Right lung (tissue), 10 donors: ENCODE measurements at places on chromosomes 6 and 20.

DNA sequence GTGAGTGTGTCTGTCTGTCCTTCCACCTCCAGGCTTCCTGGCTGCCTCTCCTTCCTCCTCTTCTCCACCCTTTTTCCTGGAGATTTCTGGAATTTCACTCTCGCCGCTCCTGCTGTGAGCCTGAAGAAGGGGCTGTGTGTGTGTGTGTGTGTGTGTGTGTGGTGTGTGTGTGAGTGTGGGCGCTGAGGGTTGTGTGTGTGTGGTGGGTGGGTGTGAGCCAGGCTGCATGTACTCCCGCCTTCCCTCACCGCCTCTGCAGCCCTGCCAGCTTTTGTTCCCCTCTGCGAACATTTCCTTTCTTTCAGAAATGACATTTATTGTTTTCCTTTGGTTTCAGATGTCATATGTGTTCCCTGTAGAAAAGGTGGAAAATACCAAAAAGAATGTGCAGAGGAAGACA is 76.0 kb downstream of the SRC start:
- DNase-seq = no peak

DNA sequence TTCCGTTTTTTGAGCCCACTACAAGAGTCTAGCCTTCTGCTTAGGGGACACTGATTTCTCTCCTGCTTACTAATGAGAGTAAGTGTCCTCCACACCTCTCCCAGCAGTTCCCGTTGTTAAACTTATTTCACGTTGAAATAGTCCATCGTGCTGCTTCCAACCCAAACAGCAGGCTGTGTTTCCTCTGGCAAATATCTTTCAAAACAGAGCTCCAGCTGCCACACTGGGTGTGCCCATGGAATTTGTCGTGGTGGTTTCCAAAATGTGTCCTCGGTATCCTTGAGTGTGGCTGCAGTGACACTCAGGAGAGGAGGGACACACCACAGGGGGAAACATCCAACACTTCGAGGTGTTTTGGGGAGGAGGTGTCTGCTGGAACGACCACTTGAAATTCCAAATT is 176.5 kb upstream of the RALGAPA2 start:
- DNase-seq = no peak

DNA sequence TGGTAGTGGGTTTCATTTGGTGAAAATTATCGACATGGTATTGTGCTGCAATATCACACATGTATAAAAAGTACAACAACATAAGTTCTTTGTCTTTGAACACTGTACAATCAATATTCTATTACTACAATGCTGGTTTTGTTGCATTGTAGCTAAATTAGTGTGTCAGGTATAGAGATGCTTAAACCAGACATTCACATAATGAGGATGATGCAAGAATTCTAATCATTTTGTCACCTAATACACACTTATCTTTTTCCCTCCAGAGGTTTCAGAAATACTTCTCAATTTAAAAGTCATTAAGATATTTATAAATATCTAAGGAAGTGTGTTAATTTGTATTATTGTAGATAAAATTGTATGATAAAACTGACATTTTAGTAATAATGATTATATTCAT is 174.8 kb upstream of the MAN1A1 start:
- no peak for DNase-seq

- DNase-seq = no peak
Observed at GRCh38 chr6:65501045-65501444, 206.0 kb downstream of the EYS start.

DNA sequence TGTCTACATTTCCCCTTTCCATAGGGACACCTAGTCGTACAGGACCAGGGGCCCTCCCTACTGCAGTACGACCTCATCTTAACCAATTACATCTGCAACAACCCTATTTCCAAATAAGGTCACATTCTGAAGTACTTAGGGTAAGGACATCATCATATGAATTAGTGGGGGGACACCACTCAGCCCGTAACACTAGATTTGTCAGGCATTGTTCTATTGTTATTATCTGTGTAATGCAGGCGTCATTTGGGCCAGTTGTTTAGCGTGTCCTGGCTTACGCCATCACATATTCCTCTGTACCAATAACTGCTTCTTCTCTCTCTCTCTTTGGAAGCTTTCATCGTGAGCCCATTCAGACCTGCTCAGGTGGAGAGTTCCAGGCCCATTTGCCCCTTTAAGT is 89.3 kb downstream of the CAP2 start:
- no peak for DNase-seq

DNA sequence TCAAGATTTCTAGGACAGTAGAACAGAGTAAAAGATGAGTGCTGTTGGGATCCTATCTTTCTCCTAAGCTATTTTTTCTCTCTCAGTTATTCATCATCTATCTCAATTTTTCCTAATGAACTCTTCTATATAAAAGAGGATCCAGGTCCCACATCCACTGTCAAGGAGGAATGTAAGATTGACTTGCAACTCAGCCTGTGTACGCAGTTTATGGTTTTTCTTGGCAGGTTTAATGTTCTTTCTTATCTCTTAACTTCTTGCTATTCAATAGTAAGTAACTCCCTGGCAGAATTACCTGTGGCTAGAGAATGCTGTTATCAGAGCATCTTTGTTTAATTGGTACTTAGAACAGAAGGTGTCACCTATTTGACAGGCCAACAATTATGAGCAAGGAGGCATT is 60.8 kb downstream of the SLC16A10 start:
- DNase-seq = no peak

DNA sequence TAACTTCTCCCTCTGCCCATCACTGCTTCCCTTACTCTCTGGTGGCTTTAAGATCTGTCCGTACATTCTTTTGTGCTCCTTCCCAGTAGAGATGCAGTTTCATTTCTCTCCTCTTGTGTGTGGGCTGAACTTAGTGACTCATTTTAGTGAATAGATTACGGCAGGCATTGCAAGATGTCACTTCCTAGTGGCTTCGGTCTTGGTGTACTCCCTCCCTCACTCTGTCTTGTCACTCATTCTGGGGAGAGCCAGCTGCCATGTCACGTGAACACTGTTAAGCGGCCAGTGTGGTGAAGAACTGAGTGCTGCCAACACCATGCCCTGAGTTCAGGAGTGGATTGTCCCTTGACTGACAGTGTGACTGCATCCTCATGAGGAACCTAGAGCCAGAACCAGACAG is 115.9 kb downstream of the OTOR start:
- no peak for DNase-seq

GRCh38 chr6:22115559-22115958 is 181.3 kb downstream of the PRL start:
- DNase-seq = no peak

- DNase-seq = no peak
Observed at GRCh38 chr6:15096894-15097837, 148.7 kb upstream of the JARID2 start.

GRCh38 chr20:62305765-62306413 is 3.1 kb downstream of the ADRM1 start:
- DNase-seq = no peak

DNA sequence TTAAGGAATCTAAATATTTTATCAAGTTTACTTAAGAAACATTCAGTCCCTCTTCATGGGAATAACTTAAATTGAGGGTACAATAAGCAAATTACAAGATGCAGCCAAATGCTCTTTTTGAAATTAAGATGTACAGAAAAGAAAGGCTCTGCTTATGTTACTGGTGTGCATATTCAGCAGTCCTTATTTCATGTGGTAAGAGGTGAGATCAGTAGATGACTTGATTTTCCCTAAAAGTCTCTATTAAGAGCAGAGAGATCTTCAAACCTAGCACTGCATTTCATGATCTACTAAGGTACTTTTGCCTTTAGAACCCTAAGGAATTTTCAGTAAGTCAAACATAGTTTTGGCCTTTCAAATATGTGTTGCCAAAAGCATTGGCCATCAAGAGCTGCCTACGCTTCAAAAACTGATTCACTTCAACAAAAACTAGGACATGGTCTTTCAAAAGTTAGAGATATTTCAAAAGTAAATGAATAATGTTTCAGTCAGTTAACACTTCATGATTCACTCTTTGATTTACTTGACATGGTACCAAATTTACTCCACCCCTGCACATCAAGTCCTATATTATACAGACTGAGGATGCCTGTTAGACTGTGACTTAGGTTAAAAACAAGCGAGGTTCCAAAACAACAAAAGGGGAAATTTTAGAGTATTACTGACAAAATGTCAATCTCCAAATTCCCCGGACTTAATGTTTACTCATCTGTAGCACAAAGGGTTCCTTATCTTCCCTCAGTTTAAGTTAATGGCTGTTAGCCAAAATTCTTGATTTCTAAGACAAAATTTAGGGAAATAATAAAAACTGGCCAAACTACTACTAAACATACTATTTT is 19.2 kb downstream of the C6orf62 start:
- DNase-seq = no peak

DNA sequence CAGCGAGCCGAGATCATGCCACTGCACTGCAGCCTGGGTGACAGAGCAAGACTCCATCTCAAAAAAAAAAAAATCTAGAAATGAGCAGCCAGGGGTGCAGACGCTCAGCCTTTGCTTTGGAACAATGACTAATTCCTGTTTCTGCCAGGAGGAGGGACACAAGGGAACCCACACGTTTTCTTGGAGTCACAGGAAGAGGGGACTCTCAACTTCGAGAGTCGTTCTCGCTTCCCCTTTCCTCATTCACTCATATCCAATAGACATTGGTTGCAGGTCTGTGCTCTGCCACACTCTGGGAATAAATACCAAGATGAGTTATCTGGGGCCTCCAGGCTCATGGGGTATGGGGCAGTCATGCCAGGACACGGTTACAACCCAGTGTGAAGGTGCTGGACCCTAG is 91.5 kb upstream of the RREB1 start:
- DNase-seq = no peak

GRCh38 chr6:79538106-79538971 is 1.1 kb upstream of the LCA5 start:
- DNase-seq = no peak

GRCh38 chr6:47700596-47700995 is 2.2 kb downstream of the ADGRF4 start:
- DNase-seq = no peak

DNA sequence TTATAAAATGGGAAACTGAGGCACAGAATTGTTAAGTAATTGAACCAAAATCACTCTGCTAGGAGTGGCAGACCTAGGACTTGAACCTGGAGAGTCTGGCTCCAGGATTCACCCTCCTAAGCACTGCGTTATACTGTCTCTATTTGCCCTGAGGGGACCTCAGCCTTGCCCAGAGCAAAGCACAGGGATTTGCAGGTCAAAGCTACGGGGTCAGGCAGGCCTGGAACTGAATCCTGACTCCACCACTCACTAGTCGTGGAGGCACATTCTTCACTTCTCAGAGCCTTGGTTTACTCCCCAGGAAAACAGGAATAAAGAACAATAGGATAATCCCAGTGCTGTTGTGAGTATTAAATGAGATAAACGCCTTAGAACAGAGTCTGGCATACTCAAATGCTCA is 19.4 kb downstream of the KCNK15 start:
- DNase-seq = no peak

GRCh38 chr6:110589865-110590513 is 113.6 kb upstream of the SLC22A16 start:
- DNase-seq = no peak

DNA sequence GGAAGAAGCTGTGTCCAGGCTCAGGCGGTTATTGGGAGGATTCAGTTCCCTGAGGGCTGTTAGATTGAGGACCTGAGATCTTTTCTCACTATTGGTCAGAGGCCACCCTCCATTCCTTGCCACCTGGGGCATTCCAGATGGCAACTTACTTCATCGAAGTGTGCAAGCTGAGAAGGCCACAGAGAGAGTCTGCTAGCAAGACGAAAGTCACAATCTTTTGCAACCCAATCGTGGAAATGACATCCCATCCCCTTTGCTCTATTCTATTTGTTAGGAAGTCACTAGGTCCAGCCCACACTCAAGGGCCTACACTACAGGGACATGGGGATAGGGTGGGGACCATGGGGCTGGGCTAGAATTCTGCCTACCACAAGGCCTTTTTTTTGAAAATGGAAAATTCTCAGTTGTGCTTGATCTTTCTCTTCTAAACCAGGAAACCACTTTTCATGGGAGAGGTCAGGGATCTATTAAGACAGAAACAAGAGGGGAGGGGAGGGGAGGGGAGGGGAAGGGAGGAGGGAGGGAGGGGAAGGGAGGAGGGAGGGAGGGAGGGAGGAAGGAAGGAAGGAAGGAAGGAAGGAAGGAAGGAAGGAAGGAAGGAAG is 217.2 kb downstream of the BCAS1 start:
- DNase-seq = no peak

DNA sequence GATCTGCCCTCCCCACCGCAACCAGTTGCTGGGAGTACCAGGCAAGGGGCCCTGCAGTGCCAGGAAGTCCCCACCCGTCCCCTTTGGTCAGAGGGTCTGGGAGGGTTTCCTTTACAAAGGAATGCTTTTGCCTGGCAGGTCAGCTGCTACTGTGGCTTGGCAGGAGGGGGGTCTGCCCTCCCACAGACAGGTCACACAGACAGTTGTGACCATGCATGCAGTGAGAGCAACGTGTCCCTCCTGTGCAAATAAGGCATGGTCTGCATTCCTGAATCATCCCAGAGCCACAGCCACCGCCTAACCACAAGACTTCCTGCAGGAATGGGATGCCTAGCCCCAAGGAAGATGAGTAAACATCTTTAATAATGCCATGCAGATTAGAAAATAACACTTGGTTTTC is 439 bp upstream of the F13A1 start:
- DNase-seq = no peak

- DNase-seq = no peak
Observed at GRCh38 chr6:107437691-107438090, 21.7 kb downstream of the PDSS2 start.

GRCh38 chr6:75234126-75234865 is 9.3 kb downstream of the COX7A2 start:
- DNase-seq = no peak

DNA sequence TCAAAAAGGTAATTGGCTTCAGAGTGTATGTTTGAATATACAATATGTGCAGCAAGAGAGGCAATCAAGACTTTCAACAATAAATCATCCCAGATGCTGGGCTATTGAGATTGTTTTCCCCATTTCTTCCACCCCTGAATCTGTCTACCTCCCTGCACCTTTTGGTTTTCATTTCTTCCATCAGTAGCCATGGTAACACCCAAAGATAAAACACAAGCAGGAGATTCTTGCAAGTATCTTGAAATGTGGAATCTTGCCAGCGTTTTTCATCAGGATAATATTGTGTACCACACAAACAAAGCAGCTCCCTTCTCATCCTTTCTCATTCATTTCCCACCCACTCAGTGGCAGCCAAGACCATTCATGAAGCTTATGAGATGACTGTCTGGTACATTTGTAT is 73.0 kb upstream of the NRSN1 start:
- no peak for DNase-seq

- no peak for DNase-seq
Observed at GRCh38 chr20:57175397-57176010, 90.9 kb downstream of the BMP7 start.

DNA sequence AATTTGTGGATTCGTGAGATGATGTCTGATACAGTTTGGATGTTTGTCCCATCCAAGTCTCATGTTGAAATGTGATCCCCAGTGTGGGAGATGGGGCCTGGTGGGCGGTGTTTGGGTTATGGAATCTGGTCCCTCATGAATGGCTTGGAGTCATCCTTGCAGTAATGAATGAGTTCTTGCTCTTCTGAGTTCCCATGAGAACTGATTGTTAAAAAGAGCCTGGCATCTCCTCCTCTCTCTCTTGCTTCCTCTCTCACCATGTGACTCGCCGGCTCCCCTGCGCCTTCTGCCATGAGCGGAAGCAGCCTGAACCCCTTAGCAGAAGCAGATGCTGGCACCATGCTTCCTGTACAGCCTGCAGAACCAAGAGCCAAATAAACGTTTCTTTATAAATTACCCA is 30.5 kb upstream of the RPP40 start:
- no peak for DNase-seq

- no peak for DNase-seq
Observed at GRCh38 chr20:47350181-47350550, 6.3 kb downstream of the ZMYND8 start.

GRCh38 chr6:137968901-137969300 is 101.8 kb downstream of the TNFAIP3 start:
- DNase-seq = no peak
